ENCODE measurements at places on chromosomes 3 and 15.

DNA sequence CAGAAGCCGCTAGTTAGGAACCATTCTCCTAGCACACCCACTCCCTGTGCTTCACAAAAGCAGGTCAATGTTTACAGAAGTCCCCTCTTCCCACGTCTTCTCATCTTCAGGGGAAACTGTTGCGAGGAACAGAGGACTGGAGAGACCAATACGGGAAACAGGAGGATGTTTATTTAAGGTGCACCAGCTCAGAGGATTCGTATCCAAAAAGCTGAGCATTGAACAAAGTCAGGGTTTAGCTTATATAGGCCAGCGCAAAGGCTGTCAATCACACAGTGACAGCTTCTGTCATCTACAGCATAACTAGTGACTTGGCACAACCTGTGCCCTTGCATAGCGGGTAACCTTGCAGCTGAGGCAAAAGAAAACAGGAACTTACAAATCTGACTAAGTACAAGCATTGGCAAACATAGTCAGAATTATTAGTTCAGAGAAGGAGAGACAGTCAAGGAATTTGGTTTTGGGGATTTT is 61.3 kb downstream of the ZDHHC19 start:
- DNase-seq: no peak

- no peak for DNase-seq
These were observed 13.5 kb downstream of the SLC28A2 start for GRCh38 chr15:45265506-45265905.

DNA sequence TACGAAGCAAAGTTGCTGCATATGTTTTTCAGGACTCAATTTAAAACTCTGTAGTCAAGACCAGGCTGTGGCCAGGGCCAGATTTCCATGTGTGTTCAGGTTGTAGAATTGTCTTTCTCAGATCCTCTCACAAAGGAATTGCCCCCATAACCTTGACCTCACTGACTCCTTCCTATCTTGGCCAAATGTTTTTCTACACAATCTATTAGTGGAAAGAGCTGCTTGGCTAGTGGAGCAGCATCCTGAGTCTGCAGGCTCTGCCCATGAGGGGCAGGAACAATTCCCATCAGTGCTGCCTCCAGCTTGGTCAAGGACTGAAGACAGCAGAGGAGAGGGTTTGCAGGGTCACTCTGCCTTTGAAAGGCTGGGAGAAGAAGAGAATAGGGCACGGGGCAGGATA is 6.9 kb upstream of the TBC1D21 start:
- DNase-seq: no peak

- no peak for DNase-seq
These were observed 78.7 kb downstream of the MITF start for GRCh38 chr3:69817988-69818387.

DNA sequence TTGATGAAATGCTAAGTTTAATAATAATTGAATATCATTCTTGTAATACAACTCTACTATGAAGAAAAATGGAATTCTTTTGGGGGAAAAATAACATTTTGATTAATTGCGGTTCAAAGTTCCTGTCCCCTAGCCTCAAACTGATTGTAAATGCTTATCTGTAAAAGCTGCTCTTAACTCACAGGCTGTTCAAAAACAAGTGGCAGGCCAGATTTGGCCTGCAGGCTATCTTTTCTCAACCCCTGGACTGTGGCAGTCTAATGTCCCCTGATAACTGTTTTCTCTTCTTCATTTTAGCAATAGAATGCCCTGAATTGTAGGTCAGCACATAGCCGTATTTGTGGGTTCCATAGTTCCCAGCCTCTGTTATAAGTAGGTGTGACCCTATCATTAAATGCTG is 23.5 kb upstream of the SAMMSON start:
- DNase-seq: no peak

DNA sequence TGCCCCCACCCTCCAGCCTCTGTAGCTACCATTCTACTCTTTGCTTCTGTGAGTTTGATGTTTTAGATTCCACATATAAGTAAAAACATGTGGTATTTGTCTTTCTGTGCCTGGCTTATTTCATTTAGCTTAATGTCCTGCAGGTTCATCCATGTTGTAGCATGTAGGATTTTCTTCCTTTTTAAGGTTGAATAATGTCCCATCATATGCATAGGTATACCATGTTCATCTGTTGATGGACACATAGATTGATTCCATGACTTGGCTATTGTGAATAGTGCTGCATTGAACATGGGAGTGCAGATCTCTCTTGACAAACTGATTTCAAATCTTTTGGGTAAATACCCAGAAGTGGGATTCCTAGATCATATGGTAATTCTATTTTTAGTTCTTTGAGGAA is 11.8 kb downstream of the THSD4 start:
- DNase-seq: no peak

- no peak for DNase-seq
These were observed 121.8 kb downstream of the ADAM10 start for GRCh38 chr15:58627701-58628100.

GRCh38 chr3:10474275-10474646 is 31.1 kb downstream of the ATP2B2 start:
- no peak for DNase-seq

GRCh38 chr3:71008350-71008935 is 575.1 kb downstream of the FOXP1 start:
- DNase-seq: no peak

- no peak for DNase-seq
These were observed 31.6 kb downstream of the ZDHHC19 start for GRCh38 chr3:196179380-196180308.

DNA sequence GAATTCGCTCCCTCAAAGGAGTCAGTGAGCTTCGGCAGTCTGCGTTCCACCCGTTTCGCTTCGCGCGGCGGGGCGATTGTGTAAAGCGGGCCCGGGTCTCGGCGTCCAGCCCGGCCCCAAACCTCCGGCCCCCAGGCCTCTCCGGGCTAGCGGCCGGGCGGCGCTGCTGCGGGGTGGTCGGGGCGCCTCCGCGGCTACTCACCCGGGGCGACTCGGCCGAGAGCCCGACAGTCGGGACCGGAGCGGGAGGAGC is 412 bp downstream of the CHDH start:
- no peak for DNase-seq

- no peak for DNase-seq
These were observed 5.8 kb upstream of the RARRES1 start for GRCh38 chr3:158737976-158738615.

GRCh38 chr3:32448686-32449474 is 53.8 kb downstream of the CMTM6 start:
- DNase-seq: no peak
